ENCODE measurements at places on chromosomes 12 and 14.

DNA sequence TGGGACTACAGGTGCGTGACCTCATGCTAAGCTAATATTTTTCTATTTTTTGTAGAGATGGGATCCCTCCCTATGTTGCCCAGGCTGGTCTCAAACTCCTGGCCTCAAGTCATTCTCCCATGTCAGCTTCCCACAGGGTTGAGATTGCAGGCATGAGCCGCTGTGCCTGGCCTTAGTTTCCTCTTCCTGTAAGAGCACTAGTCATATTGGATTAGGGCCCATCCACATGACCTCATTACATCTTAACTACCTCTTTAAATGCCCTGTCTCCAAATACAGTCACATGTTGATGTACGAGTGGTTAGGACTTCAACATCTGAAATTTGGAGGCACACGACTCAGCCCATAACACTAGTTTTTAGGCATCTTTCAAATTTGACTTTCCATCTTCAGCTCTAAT, 72.2 kb upstream of the RASSF3 start:
- no peak for DNase-seq

GRCh38 chr14:81177225-81177624, 43.5 kb downstream of the GTF2A1 start:
- no peak for DNase-seq

GRCh38 chr12:5206401-5207175, 162.9 kb downstream of the KCNA5 start:
- no peak for DNase-seq

- peak; percentile 81 for DNase-seq
Observed at GRCh38 chr12:2834581-2835491, at the start of gene NRIP2. Gene NRIP2, minus strand, starts transcription at chr12:2835035. Its CDS starts 52 bp downstream, at chr12:2834983.

- DNase-seq, result no peak
Observed at GRCh38 chr14:68634874-68635595, 157.8 kb downstream of the ZFP36L1 start.

DNA sequence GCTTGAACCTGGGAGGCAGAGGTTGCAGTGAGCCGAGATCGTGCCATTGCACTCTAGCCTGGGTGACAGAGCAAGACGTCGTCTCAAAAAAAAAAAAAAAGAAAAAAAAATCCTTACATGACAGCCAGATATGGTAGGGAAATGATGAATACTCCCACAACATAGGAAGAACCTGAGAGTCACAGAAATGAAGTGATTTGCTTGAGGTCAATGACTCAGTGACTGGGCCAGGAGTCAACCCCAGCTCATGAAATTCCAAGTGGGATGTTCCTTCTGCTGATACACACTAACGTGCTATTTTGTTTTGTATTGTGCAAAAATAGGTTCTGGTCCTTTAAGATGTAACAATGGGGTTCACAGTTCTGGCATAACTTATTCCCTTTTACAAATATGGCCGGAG, 9.0 kb downstream of the RHOF start:
- DNase-seq, result no peak
